ENCODE measurements at places on chromosomes 4 and X.

DNA sequence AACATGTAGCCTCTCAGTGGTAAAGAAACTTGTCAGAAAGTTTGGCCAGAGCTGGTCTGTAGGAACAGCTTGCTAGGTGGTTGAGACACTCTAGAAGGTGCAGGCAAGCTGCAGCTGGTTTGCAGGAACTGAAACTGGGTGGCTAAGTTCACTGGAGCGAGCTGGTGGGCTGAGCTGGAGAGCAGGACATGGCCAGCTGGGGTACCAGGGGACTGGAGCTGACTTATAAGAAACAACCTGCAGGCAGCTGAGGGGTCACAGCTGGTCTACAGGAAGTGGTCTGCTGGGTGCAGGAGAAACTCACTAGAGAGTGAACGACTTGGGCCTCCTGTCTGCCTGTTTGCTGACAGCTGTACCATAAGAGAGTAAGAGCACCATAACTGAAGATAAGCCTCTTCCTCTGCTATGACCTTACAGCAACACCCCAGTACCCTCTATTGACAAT lies 157.1 kb upstream of the LNX1 start:
- no peak for DNase-seq

DNA sequence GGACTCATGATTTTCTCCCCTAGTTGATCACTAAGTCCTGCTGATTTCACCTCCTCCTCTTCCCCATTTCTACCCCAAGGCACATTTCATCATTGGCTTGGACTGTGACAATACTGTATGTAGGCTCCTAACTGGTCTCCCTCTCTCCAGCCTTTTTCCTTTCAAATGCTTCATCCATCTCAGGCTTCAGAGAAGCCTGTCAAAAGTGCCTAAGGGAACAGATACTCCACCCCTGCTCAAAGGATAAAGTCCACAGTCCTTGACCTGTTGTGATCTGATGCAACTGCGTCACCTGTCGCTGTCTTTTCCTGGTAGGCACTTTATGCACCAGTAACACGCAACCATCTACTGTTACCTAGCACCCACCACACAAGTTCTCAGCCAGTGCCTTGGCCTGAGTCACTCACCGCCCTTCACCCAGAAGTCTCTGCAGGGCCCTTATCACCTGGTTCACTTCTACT lies 12.8 kb downstream of the SCARB2 start:
- DNase-seq = no peak

GRCh38 chrX:13167481-13168231 lies 123.2 kb upstream of the FAM9C start:
- no peak for DNase-seq

- DNase-seq = no peak
These were observed 61.9 kb upstream of the CLDN34 start for GRCh38 chrX:9905288-9905687.

DNA sequence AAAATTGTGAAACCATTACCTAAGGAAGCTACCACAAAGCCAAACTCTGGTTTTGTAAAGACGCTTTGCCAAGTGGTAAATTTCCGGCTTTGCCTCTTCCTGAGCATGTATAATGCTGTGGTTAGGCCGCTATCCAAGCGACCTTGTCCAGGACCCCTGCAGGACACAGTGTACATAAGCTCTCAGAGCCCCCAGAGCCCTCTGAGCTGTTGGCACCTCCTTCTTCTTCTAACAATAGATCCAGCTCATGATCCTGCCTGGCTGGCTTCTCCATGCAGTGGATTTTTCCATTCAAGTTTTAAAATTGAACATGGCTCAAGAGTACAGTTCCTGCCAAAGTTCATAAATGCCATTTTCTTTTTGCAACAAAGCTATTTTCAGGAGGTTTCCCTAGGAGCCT lies 326.7 kb downstream of the MAPK10 start:
- DNase-seq = no peak

DNA sequence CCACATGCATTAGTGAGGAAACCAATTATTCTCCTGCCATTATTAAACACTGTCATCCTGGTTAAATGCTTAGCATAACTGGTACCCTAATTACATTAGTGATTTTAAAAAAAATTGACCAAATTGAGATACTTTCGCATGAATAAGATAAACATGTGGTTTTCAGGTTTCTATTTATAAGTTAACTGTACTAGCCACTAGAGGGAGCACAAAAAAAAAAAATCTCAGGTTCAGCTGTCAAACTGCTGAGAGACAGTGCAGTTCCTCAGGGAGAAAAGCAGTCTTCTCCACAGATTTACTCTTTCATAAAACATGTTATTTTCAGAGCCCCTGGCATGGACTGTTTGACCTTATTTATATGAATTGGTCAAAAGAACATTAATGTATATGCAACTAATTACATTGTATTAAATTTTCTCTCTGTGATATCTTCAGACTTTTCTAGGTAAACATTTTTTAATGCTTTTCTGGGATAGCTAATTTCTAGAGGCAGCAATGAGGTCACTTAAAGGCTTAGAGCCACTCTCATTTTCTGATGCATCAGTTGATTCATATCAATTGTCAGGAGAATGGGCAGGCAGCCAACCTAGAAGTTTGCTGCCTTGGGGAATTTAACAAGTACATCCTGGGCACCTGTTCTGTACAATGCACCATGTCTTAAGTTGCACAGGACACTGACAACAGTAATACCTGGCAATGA lies 167.5 kb downstream of the CDS1 start:
- DNase-seq = no peak

DNA sequence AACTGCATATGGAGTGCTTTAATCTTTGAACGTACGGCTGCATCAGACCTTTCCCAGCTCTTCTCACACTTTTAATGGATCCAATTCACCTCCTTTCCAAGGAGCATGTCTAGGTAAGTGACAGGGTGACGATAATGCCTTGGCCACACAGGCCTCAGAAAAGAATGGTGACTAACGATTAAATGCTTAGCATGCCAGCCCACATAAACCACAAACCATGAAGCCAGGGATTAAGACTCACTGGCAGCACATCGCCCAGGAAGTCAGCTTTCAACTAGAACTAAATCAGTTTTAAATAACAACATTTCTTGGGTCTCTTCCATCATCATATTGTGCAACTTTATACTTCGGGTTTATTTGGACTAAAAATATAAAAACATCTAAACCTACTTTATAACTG lies 28.7 kb downstream of the INPP4B start:
- DNase-seq = no peak

DNA sequence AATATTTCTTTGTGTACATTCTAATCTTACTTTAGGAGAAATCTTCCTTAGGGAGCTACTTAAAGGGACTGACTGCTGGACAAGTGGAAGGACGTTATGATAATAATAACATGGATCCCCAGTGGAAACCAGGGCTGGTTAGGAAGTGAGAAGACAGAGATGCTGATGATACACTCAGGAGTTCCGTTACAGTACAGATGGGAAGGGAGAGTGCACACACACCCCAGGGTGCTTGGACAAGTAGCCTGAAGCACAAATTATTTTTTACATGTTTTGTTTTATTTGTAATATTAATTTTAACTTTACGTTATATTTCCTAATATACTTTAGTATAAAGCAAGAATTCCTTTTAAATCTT lies 84.1 kb downstream of the BMPR1B start:
- DNase-seq = no peak

- no peak for DNase-seq
These were observed 41.4 kb downstream of the HAND2 start for GRCh38 chr4:173488656-173489055.

DNA sequence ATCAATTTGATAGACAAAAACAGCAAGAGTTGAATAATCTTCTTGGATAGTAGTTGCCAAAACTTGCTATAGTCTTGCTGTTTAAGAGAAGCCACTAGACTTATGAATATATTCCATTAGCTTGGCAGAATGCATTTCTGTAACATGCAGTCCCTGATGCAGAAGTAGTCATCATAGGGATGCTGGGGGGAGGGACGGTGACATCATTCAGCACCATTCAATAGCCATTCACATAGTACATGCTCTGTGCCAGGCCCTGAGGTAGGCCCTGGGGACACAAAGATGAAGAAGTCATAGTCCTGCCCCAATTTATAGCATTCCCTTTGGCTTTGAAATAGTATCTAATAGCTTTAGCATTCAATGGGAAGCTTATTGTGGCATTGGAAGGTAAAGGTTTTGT lies 185.5 kb upstream of the AFF2 start:
- DNase-seq = no peak

- DNase-seq = no peak
These were observed 2.8 kb downstream of the ABLIM2 start for GRCh38 chr4:8155660-8156421.

DNA sequence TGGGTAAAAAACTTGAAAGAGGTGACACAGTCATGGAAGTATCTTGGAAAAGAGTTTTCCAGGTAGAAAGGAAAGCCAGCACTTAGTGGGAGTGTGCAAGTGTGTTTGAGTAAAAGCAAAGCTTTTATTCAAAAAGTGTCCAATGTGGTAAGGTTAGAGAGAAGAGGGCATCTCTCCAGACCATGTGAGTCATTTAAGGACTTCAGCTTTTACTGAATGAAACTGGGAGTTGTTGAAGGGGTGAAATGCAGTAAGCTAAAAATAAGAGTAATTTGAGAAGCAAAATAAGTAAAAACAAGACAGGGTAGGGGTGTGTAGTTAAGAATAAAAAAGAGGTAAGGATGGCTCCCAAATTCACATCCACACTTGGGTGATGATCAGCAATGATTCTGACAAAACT lies 238.9 kb downstream of the SLC7A11 start:
- DNase-seq = no peak

- no peak for DNase-seq
These were observed 2.0 kb upstream of the PDK3 start for GRCh38 chrX:24463077-24463476.

- DNase-seq = no peak
These were observed 39.2 kb upstream of the ARHGAP6 start for GRCh38 chrX:11704725-11705495.

- DNase-seq = no peak
These were observed 34.9 kb downstream of the BMP2K start for GRCh38 chr4:78811034-78811433.

GRCh38 chr4:164572877-164573279 lies 181.1 kb upstream of the SMIM31 start:
- no peak for DNase-seq

DNA sequence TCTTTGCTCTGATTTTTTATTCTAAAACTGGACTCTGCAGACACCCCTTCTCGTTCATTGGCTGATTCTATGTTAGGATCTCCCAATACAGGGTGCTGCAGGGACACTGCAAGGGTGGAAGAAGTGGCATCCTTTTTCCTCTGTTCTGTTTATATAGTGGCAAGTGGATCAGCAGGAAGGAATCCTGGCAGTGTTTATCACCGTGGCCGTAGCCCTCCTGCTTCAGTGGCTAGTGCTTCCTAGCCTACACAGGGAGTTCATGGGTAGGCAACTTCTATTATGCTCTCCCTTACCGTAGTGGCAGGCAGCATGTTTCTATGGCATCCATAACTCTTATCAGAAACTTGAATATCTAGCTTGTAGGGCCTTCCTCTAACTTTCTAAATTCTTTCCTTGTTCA lies 6.4 kb upstream of the AP1AR start:
- DNase-seq = no peak

DNA sequence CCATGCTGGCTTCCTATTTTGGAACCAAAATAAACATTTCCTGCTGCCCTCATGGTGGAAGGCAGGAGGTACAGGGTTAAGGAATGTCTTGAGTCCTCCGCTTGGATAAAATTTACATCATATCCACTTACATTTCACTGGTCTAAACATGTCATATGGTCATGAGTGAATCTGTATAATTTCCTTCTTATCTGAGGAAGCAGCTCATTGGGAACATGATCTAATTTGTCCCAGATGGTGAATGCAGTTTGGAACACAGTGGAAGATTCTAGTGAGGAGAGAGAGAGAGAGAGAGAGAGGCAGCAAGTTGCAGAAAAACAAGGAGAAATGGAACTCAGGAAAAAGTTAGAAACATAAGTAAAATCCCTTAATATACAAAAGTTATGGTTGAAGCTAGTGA lies 46.8 kb downstream of the MXRA5 start:
- DNase-seq = no peak

- DNase-seq = no peak
These were observed 137.1 kb downstream of the ARHGAP6 start for GRCh38 chrX:11528623-11529022.

DNA sequence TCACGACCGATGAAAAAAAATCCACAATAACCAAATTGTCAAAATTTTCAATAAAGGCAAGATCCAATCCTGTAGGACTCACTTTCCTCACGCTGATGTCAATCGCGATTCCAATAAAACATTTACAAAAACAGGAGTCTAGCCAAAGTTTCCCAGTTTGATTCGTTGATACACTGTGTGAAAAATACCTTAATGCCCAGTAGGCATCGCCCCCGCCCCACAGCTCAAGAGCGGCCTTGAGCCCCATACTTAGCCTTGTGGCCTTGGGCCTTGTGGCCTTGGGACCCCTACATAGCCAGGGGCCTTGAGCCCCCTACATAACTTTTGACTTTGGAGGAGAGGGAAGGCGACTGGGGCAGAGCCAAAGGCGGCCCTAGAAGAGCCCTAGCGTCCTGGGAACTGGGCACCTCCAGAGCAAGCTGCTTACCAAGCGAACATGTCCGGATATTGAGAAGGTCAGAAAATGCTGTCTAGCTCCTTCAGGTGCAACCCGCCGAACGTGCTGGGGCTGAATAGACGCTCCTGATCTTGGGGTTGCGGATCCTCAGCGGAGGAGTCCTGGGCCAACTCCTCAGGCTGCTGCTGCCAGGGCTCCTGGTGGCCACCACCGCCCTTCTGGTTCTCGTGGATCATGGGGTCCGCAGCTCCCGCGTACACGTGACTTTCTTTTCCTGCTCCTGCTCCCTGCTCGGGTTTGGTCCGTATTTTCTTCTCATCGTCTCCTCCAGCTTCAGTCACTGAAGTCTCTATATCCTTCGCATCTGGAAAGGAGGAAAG lies 62.9 kb downstream of the RHOXF2B start:
- no peak for DNase-seq

GRCh38 chr4:148266921-148267320 lies 175.3 kb downstream of the NR3C2 start:
- no peak for DNase-seq
